NCI-H1092 treated with DMSO at 0.1 percent for 48 hours (cell line): ENCODE measurements at places on chromosomes 1 and 21.
A peak's percentile ranks its signal among the peaks of the same experiment; 100 is the strongest.

DNA sequence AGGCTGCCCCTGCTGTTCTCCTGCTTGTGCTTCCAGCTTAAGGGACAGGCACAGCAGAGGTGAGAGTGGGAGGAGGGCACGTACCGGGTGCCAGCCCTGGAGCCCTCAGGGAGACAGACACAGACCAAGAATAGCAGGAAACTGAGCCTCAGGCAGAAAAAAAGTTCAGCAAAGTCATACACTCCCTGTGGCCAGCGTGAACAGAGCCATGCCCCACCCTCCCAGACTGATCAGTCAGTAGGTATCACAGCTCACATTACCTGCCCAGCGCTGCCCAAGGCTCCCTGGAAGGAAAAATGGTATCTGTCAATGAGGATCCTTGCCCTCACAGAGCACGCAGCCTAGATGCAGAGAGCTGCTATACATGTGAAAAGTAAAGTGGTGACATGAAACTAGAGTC lies 1.3 kb downstream of the UBL4B start:
- no peak for DNase-seq

GRCh38 chr1:172154551-172154950 lies 265.9 kb upstream of the C1orf105 start:
- no peak for DNase-seq

- peak; percentile 56 for DNase-seq
Measured at GRCh38 chr1:36156329-36157114, 562 bp downstream of the MAP7D1 start.

DNA sequence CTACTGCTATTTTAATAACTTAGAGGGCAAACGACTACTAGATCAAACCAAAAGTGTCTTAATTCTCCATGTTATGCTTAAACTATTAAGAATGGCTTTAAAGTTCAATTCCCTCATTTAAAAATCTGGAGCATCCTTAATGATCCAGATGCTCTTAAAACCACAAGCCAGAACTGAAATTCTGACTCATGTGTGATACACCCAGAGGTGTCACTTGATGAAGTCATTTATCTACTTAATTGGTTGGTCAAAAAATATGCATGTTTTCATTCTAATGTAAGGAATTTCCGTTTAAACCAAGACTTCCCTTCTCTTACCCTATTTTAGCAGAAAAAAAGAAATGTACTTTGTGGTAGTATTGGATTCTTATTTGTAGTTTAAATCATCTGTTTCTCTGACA lies 1261.2 kb upstream of the B3GALT2 start:
- DNase-seq: no peak

- DNase-seq: no peak
Measured at GRCh38 chr1:48048980-48049379, 51.8 kb upstream of the TRABD2B start.
